ENCODE measurements at places on chromosomes 4 and X.

GRCh38 chr4:25939330-25939729, 25.3 kb downstream of the SMIM20 start:
- DNase-seq, result no peak

GRCh38 chr4:94828882-94829281, 71.1 kb downstream of the BMPR1B start:
- no peak for DNase-seq

DNA sequence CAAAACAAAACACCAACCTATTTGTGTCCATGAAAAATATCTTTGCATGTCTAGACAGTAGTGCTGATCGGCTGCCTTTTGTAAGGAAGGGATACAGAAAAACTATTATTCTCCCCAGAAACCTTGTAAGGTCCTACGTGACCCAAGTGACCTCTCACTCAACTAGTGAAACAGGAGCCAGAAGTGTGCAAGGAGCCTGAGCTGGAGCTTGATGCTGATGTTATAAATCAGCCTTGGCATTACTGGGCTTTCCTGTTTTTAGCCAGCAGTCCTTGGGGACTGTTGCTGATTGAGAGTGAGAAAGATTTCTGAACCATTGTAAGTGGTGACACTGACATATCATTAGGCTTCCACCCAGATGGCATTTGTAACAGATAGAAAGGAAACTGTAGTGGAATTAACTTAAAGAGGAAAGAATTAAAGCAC, 100.8 kb upstream of the LIMCH1 start:
- DNase-seq, result no peak

DNA sequence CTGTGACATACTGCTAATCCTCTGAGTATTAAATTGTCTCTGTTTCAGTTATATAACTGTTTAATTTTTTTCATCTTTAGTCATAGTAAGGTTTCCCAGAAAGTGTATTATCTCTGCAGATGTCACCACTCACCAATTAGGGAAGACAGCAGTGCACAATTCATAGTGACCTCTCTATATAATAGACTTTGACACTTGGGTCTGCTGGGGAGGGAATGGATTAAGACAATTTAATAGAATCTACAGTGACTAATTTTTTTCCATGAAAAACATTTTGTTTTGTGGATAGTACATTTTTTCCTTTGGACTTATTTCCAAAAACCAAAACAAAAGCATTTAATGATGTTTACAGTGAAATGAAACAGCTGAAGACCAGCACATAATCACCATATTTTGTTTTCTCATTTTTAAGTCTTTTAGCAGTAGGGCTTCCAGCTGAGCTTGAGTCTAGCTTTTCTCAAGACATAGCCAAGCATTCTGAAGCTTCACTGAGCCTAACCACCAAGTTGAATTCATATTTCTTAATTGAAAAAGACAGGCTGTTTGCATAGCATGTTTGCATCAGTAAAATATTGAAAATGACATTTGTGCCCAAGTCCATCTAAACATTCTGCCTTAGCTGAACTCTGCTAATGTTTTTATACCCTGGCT, 69.5 kb downstream of the PCDH19 start:
- DNase-seq, result no peak

DNA sequence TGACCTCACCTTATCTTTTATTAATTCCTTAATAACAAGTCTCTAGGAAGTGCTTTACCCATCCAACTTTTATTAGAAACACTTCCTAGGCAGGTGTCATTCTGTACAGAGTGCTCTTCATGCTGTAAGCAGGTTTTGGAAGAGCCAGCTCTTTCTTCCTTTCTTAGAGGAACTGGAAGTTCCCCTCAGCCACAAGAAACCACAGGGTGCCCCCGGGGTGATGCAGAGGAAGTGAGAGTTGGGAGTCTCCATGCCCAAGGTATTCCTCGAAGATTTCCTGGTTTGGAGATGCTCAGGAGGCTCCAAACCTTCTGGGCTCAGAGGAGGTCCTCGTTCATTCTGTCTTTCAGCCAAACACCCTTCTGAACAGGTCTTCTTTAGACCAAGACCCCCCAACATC, 83.8 kb downstream of the EGF start:
- DNase-seq, result no peak

- DNase-seq, result peak; percentile 3
Observed at GRCh38 chrX:67545893-67546495, 2.2 kb downstream of the AR start.

DNA sequence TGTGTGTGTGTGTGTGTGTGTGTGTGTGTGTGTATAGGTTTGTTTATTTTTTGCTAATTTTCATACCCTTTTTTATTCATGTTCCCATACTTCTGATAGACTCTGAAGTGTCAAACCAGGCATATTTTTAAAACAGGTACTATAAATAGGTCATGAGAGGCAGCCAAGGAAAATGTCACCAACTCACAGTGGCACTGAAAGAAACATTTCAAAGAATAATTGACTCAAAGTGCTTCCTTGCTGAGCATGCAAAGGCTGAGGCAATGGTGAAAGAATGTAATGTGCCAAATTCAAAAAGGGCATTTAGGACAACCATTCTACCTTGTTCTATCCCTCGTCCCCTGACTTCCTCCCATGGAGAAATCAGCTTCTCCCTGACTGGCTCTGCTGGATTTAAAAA, 95.5 kb downstream of the EIF4E start:
- no peak for DNase-seq

- no peak for DNase-seq
Observed at GRCh38 chr4:25310803-25311166, 1.8 kb upstream of the ZCCHC4 start.

GRCh38 chr4:80073473-80074008, 512 bp upstream of the ANTXR2 start:
- peak; percentile 70 for DNase-seq

DNA sequence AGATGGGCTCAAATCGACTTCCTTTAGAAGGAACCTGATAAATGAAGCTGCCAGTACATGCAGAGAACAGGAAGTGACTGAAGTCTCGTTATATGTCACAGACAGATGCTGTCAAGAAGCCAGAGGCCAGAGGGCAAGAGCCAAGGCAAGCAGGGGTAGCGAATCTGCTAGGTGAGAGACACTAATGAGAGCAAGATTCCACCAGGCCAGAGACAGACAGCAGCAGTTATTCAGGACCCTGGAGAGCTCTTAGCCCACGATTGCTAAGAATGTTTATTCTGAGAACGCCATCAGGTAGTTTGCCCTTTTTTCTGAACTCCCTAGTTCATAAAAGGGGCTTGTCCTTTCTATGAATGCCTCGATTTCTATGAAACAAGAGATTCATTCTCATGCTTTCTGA, 73.7 kb downstream of the BEND2 start:
- DNase-seq, result no peak

- DNase-seq, result no peak
Observed at GRCh38 chr4:128282516-128282915, 5.1 kb downstream of the PGRMC2 start.

DNA sequence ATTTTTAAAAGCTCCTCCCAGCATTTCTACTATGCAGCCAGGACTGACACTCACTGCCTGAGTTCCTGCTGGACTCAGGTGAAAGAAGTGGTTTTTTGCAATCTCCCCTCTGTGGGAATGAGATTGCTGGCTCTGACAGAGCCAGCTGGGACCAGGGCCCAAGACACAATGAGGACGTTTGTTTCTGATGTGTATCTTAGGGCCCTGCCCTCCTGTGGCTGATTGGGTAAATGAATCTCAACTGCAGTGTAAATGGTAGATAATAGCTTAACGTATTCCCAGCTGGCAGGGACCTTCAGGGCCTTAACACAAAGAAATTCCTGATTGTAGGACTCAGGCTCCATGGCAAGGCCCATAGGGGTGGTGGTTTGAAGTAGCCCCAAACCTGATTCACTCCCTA, 85.8 kb upstream of the PRPS1 start:
- DNase-seq, result no peak

DNA sequence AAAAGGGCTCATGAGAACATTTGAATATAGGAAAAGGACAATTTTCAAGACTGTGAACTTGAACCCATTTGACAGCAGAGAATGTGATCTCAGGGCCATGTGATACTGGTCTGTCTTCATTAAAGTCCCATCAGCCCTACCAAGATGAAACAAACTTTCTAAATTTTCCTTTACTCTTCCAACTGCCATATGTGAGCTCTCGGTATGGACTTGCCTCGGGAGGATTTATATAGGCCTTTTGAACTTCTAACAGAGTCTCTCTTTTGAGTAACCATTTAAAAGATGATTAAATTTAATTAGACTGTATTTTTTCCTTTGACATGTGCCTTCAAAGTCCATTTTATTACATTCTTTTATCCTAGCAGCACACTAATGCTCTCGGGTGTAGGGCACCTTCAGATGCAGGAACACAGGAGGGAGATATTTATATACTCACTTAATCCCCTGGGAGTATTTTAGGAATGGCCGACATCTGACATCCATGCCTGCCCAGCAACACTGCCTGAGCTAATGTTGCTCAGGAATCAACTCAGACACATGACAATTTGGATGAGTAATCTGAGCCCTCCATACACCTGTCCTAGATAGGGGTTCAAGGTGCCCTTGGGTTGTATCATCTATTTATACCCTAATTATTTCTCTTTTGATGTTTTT, 155.0 kb downstream of the SLC7A11 start:
- no peak for DNase-seq

GRCh38 chr4:144646523-144647094, 653 bp downstream of the HHIP start:
- no peak for DNase-seq

- no peak for DNase-seq
Observed at GRCh38 chr4:83830138-83830888, 294.4 kb downstream of the GPAT3 start.

- DNase-seq, result no peak
Observed at GRCh38 chrX:132843363-132843762, 115.1 kb downstream of the HS6ST2 start.
